ENCODE measurements at places on chromosomes 6 and 20.

- DNase-seq: no peak
Observed at GRCh38 chr6:42627674-42628073, 63.8 kb downstream of the UBR2 start.

- DNase-seq: no peak
Observed at GRCh38 chr6:111754423-111754822, 118.8 kb downstream of the FYN start.

DNA sequence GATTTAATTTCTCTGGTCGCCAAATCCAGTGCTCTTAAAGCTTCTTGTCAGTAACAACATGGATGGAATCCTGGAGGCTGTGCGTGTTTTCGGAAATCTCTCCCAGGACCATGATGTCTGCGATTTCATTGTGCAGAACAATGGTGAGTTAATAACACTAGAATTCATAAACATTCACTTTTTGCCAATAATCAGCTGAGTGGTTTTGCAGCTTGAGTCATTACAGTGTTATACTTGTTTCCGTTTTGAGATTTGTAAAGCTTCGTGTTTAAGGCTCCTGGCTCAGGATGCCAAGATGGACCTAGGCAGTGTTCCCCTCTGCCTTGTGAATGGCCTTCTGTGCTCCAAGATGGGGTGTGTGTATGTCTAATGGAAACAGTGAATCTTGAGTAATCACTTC is 113.8 kb downstream of the ARMC2 start:
- DNase-seq: no peak

GRCh38 chr6:89938014-89938413 is 43.7 kb downstream of the GJA10 start:
- no peak for DNase-seq

DNA sequence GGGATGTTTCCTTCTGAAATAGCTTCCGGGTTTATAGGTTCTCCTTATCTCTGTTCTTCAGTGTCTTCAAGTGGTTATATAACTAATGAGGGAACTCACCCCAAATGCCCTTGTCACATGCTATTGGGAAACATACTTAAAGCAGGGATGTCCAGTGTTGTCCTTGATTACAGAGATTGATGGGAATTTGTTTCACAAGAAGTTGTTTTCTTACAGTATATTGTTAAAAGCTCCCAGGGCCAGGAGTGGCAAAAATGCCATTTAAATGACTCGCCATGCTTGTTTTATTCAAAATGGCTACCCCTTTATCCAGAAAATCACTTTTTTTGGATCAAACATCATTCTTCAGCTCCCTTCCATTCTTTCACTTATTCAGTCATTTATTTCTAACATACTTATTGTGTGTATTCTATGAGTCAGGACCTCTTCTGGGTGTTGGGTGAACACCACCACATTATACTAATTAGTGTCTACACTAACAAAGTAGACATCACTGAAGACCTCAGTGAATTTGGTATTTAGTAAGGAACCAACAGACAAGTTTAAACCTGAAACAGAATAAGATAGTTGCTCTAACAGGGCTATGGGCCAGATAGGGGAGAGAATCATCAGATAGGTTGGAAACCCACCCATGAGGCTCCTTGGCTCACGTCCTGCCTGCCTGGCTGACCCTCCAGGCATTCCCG is 791.1 kb downstream of the MAFB start:
- DNase-seq: no peak

Measured in NCI-H1105 treated with DMSO at 0.1 percent for 48 hours (cell line).